Stimulated activated naive B cell treated with anti-CD40 and anti-IgM and Interleukin-4, amounts not matched to agents 10 μg/mL and 1 μg/mL and 100 μg/mL, for 72 hours (primary cell): ENCODE measurements at places on chromosomes 7 and 10.

- DNase-seq, result no peak
These were observed 262.7 kb upstream of the PHYHIPL start for GRCh38 chr10:58913717-58914116.

DNA sequence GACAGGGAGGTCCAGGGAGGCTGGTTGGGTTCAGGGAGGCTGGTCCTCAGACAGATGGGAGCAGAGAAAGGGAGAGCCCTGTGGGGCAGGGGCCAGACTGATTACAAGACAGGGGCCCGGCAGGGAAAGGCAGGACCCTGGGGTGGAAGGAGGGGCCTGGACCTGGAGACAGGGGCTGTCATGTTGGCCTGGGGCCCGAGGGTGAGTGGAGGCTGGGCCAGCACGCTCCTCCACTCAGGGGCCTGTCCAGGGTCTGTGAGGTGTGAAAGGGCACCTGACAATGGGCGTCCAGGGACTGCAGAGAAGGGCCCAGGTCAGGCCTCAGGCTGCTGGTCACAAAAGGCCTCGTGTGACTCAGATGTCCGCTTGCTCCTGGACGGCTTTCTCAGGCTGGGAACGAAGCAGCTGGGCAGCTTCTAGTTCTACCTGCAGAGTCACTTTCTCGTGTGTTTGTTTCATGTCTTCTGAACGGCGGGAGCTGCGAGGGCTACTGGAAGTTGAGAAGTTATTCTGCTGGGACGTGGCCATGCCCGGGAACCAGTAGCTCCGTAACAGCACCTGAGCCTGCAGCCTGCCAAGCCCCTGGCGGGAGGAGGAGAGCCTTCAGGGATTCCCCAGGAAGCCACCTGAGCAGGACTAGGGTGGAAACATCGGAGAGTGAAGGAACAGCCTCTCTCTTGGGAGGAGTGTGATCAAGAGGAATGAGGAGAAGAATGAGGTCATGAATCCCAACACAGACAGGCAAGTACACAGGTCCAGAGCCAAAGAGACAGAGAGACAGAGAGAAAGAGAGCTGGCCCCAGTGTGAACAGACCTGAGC is 65.8 kb downstream of the KLF6 start:
- DNase-seq, result no peak

DNA sequence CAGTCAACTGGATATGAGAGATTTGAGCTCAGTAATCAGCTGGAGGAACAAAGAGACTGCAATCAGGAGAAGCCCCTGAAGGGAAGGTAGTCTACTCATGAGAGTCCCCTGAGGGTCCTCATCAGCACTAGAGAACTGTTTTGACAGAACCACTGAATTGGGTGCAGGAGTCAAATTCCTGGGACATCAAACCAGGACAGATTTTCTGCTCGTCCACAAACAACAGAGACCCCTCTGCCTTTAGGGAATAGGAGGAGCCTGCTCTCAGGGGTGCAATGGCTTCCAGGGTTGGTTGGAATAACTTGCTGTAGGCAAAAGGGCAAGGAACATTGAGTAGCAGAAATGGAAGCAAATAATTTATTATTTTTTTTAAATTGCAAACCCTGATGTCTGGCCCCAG is 21.9 kb upstream of the NEUROD6 start:
- DNase-seq, result no peak

DNA sequence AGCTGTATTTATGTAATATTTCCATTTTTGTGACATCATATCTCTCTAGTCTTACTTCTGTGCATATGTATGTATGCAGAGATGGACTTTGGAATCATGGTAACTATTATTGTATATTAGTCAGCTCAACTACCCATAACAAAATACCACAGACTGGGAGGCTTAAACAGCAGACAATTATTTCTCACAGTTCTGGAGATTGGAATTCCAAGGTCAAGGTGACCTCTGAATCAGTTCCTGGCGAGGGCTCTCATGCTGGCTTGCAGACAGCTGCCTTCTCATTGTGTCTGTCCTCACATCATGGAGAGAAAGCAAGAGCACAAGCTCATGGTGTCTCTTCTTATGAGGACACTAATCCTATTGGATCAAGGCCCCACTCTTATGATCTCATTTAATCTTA is 79.1 kb downstream of the RAMP3 start:
- no peak for DNase-seq

- DNase-seq, result no peak
These were observed 57.3 kb upstream of the CAPZA2 start for GRCh38 chr7:116805100-116805544.

DNA sequence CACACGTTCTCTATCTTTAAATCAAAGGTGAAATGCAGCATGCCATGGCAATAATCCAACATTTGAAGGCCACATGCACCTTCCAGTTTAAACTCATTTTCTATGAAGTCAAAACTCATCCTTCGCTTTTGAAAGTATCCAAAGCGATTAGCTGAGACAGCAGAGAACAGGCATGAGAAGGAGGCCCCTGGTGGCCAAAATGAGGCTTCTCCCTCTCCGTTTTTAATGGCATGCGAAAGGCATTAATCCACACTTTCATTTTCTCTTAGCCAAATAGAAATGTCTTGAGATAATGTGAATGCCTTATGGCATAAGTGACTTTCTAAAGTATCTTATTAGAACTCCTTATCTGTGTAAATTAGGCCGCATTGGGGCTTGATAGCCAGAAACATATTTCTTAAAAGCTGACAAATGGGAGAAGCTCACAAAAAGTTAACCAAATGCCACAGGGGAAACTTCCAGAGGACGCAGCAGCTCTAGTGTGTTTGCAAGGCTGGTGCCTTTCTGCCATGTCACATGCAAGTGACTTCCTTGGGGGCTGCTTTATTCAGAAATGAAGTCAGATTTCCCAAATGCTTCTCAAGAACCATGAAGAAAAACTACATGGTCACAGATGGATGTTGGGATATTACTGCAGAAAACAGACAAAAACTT is 1189.6 kb downstream of the SORCS1 start:
- no peak for DNase-seq

GRCh38 chr10:29960261-29960660 is 99.1 kb downstream of the JCAD start:
- DNase-seq, result no peak
